Stimulated activated CD4-positive, alpha-beta T cell treated with anti-CD3 and anti-CD28 coated beads, Interleukin-15, amount 100 ng/mL, for 24 hours (primary cell): ENCODE measurements at places on chromosomes 2 and 18.

- no peak for DNase-seq
Observed at GRCh38 chr2:218798767-218799504, 17.0 kb downstream of the CYP27A1 start.

GRCh38 chr2:106705877-106706276 lies 180.1 kb downstream of the ST6GAL2 start:
- no peak for DNase-seq

DNA sequence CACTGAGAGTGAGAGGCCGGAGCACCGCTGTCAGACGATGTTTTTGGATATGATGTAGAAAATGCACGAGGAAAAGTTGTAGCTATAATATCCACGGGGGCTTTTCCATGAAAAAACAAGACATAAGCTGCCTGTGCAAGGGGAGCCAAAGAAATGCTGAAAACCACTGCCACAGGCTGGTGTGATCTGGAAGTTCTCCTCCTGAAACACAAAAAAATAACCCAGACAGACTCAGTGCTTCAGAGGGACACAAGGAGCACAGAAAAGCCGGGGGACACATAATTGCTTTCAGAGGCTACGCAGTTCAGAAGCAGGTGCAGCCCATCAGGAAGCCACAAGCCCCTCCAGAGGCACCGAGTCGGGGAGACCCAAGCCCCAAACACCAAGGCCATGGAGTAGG lies 98.2 kb downstream of the ZNF516 start:
- no peak for DNase-seq

DNA sequence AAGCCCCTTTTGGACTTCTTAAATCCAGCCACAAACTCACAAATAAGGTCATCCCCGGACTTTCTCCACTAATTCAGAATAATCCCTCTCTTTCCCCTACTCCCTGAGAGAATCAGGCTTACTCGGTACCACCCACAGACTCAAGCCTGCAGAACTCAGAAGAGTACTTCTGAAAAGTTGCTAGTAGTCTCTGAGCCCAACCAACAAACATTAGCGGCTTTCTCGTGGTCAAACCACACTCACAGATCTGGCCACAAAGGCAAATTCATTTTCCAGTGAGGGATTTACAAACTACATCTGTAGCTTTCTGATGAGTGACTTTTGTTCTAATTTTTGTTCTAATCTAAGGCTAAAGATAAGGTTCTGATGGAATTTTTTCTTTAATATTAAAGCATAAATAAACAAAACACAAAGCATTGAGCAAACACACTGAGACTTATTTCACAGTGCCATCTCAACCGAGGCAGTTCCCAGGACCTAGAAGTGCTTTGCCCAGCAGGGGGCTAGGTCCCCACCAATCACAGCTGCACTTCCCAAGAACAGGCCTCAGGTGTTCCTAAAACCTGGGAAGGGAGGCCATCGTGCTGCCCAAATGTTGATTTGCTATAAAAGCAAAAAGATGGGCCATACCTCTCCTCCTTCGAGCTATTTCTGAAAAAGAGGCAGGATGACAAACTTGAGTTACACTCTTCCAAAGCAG lies 110.7 kb downstream of the COLEC12 start:
- DNase-seq: no peak

DNA sequence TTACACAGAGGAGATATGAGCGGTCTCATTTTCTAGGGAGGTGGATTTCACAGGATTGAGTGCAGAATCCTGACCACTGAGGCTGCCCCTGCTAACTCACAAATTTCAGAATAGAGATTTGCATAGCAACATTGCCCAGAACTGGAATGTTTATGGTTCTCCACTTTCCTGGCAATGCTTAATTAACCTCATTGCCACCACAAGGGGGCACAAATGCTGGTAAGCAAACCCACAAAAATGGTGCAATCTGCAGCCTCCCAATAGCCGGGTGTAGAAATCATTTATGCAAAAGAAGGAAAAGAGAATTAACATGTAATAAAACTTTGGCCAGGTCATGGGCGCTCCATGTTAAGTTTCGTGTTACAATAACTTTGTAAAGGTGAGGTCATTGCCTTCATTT lies 112.4 kb downstream of the CYRIA start:
- DNase-seq: peak; percentile 32

DNA sequence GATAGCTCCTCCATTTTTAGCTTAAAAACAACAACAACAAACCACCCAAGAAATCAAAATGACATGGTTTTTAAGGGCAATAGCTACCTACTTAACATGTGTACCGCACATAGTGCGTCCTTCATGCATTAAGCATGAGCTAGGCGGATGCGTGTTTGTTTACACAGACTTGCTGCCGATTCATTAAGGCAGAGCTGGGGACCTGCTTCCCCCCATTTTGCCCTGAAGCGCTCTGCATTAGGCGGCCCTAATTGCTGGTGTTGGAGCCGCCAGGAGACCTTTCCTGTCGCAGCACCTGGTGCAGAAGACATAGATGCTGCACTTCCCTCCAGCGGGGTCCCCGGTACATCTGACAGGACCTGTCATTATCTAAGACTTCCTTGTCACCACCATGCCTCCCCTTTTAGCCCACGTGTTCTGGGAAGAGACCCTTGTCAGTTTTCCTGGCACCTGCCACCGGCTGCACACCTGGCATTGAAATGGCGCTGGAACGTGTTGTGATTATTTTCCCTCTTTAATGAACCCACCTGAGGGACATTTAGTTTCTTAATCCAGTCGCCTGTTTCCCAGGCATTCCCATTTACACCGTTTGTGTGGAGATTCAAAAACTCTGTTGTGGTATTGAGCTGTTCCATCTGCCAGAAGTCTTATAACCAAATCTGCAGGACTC lies 261.1 kb upstream of the RAB12 start:
- no peak for DNase-seq

- DNase-seq: no peak
Observed at GRCh38 chr2:26886736-26887135, 38.8 kb downstream of the DPYSL5 start.

GRCh38 chr18:2415656-2416055 lies 155.6 kb downstream of the METTL4 start:
- DNase-seq: no peak

- peak; percentile 24 for DNase-seq
Observed at GRCh38 chr2:11071211-11071610, 84.1 kb upstream of the SLC66A3 start.

GRCh38 chr2:144454466-144455287 lies 65.2 kb downstream of the ZEB2 start:
- DNase-seq: peak; percentile 14

DNA sequence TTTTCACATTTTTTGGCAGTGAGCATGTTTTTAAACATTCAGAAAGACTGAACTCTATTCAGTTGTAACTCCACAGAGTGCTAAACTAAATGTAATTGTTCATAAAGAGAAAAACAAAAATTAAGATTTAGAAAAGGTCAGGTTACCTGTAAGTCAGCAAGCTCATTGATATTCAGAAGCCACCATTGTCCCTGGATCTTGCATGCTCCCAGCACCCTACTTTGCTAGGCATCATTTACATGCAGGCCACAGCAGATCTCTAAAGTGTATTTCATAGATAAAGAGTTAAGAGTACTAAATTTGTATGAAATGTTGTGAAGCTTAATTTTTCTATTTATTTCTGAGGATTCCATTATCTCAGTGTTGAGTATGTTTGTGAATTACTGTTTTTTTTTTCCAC lies 64.8 kb upstream of the CDH19 start:
- no peak for DNase-seq

GRCh38 chr2:152407204-152407721 lies 72.3 kb downstream of the FMNL2 start:
- peak; percentile 34 for DNase-seq

- no peak for DNase-seq
Observed at GRCh38 chr2:206863716-206864115, 75.6 kb upstream of the CPO start.

DNA sequence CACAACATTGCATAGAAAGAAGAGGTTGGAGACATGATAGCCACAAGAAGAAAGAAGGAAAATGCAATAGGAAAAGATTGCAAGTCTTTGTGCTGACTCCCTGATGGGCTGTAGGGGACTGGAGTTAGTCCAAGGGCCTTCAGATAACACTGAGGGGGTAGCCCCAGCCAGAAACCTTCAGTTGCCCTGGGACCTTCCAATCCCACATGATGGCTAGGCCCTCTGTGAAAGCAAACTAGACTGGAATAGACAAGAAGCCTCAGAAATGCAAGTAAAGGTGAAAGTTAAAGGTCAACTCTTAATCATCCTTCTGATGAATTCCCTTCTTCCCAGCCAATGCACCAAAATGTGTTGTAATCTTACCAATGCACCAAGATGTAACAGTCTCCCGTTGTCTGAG lies 19.2 kb downstream of the CMPK2 start:
- DNase-seq: no peak

GRCh38 chr2:23320058-23320457 lies 64.9 kb upstream of the KLHL29 start:
- DNase-seq: no peak

DNA sequence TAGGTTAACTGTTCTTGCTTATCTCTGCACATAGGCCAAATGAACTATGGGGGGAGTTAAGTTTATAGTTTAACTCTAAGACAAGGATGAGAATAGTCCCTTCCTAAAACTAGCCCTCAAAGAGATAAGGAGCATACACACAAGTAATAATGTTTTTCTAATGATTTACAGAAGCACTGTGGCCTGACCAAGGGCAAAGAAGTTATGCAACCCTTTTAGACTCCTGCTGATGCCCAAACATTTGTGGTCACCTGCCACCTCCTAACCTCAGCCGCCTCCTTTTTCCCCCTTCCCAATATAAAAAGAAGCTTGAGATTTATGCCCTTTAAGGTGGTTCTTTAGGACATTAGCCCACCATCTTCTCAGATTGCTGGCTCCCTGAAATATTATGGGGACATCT lies 357.7 kb downstream of the ALK start:
- no peak for DNase-seq

DNA sequence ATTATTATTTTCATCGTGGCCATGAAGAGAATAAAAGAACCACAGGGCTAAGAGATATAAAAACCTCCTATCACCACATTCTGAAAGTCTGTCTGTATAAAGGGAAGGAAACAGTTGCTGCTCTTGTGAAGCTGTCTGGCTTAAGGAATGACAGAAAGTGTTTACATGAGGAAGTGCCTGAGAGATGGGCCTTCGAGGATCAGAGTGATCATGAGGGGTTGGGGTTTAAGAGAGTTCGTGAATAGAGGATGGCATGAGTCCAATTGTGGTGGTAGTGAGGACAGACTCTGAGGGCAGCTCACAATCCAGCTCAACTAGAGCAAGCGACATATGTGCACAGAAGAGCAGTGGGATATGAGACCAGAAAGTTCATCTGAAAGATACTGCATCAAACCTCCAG lies 65.8 kb upstream of the PIEZO2 start:
- DNase-seq: no peak

GRCh38 chr2:235563056-235563910 lies 69.4 kb downstream of the AGAP1 start:
- no peak for DNase-seq

DNA sequence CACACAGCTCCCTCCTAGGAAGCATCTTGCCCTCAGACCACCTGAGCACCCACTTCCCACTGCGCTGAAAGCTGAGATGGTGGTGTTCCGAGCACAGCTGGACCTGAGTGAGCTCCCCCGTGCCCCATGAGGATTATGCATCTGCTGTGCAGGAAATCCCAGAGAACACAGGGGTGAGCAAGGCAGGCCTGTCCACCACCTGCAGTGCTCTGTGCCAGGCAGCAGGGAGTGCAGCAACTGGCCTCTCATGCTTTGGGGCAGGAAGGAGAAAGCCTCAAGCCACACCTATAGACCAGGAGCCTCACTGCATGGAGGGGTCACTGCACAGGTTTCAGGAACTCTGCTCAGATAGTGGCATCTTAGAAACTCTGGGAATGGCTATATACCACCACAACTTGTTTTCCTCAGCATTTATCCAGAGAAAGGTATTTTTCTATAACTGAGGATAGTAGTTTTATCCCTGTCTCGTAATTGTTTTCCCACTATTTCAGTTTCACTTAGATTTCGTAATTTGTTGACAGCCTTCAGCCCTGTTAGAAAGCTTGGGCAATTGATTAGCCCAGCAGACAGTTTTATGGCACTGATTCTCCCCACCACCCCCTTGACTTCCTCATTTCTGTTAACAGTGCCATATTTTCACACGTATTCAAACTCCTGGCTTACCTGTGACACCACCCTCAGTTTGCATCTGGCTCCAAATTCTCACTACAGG lies 144.3 kb upstream of the DAPL1 start:
- no peak for DNase-seq

DNA sequence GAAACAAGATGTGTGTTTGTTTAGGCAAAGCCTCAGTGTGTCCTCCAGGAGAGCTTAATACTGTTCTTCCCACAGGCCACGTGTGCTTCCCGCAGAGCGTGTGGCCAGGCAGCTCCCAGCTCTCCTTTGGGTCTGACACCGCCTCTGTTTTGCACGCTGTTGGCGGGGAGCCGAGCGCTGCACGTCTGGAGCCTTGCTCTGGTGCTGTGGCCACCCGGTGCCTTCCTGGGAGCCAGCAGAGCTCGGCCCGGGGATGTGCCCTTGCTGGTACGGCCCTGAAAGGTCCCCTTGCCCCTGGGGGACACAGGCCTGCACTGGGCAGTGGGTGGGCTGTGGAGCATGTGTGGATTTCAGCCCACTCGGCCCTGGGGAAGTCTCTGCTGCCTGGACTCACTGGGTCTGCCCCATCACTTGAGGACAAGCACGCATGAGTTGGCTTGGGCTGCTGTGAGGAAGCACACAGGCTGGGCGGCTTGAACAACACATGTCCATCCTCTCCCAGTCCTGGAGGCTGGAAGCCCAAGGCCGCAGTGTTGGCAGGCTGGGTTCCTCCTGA lies 160.7 kb upstream of the HDAC4 start:
- DNase-seq: no peak

DNA sequence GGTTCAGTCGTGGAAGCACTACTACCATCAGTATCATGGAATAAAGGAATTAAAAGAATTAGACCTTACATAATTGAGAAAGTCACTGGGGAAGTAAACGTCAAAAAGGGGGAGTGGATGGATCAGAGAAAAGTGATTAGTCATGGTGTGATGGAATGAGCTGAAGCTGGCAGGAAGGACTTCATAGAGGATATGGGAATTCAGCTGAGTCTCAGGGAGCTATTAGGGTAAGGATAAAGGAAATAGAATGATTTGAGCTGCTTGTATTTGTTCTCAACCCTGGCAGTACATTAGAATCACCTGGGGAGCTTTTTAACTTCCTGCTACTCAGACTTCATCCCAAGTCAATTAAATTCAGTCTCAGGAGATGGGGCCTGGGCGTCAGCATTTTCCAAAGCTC lies 53.4 kb upstream of the SETBP1 start:
- no peak for DNase-seq

- DNase-seq: no peak
Observed at GRCh38 chr2:30968660-30969397, 161.6 kb upstream of the CAPN13 start.

DNA sequence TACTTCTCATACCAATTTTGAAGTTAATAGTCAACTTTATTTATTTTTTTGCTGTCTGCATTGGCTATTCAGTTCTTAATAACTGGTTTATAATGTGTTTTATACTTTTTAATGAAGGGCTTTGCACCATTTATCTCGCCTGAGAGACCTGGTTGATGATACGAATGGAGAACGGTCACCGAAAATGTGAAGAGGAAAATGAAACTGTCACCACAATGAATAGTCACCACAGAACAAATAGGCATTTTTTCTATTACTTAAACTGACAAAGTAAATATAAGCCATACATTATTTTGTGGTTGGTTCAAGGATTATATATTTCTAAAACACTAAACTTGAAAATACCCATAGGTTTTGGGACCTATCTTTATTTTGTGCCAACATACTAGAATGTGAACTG lies 20.4 kb downstream of the C18orf54 start:
- no peak for DNase-seq
